Common myeloid progenitor, CD34-positive (primary cell): ENCODE measurements at places on chromosomes 16 and 17.

DNA sequence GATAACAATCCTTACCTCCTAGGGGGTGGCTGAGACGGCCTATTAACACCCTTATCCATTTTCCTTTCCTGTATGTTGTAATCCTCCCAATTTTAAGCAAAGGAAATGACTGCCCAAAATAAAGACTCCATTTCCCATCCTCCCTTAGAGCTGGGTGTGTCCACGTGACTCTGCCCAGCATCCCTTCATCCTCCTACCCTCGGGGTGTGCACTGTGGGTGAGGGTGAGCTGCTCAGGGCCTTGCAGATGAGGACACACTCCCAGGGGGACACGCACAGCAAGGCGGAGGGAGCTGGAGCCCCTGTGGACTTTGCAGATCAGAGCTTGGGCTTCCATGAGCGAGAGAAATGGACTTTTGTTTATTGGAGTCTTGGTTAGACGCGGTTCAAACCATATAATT lies 186.8 kb downstream of the IRF8 start:
- no peak for DNase-seq

GRCh38 chr16:75264999-75265910 lies 13.8 kb upstream of the BCAR1 start:
- DNase-seq, result no peak

GRCh38 chr16:78900044-78900811 lies 700.3 kb downstream of the MAF start:
- DNase-seq, result no peak

DNA sequence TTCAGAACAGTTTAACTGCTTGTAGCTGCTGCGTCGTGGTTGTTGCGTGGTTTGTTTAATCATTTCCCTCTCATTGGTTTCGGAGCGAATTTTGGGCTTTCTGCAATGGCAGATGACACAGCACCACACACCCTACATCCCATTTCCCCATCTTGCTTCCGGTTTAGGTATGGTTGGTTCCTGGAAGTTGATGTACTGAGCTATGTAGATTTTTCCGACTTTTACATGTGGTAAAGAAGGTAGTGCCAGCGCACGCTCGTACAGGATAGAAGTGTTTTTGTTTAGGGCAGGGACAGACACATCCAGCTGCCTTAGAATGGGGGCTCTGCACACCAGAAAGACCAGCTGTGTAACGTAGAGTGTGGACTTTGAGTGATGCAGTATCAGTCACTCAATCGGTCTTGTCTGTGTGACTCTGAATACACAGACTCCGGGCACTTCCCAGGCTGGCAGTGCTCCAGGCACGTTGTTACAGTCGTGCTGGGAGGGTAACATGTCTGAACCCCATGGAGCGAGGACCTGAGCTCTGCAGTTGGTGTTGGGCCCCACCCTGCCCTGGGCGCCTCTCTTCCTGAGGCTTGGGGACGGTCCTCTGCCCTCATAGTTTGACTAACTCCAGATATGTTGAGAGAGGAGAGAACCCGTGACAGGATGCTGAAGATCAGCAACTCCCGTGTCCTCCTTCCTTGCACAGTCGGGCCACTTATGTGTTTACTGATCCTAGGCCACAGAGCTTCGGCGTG lies 172.0 kb upstream of the CHMP6 start:
- DNase-seq, result peak; percentile 37

GRCh38 chr17:35895636-35896587 lies 15.8 kb upstream of the CCL5 start:
- DNase-seq, result peak; percentile 93
